ENCODE measurements at places on chromosomes 7 and 10. TPM values are rescaled to one million over a fixed set of nuclear protein-coding genes. Genes with fewer than 3 reads are reported as not detected.

ZDHHC6 gene
- polyA plus RNA-seq, result 76.9 TPM

ANXA8L1 gene
- not detected for polyA plus RNA-seq

ACTR3C gene
- polyA plus RNA-seq, result 8.7 TPM

KLF14 gene
- polyA plus RNA-seq, result 0.47 TPM

RPEL1 gene
- 0.21 TPM for polyA plus RNA-seq

CCL24 gene
- not detected for polyA plus RNA-seq

CDNF gene
- polyA plus RNA-seq, result 5.1 TPM

HNRNPF gene
- polyA plus RNA-seq, result 237 TPM

CCL26 gene
- not detected for polyA plus RNA-seq

RET gene
- polyA plus RNA-seq, result 25.2 TPM

ATOH7 gene
- 1.4 TPM for polyA plus RNA-seq

ABCA13 gene
- 0.70 TPM for polyA plus RNA-seq

PLA2G12B gene
- 9.8 TPM for polyA plus RNA-seq

GPR26 gene
- polyA plus RNA-seq, result not detected

ADAM12 gene
- polyA plus RNA-seq, result 19.7 TPM

ZNF853 gene
- 19.7 TPM for polyA plus RNA-seq

PDE6C gene
- polyA plus RNA-seq, result 1.7 TPM

UTF1 gene
- 0.19 TPM for polyA plus RNA-seq

Data from renal pelvis (tissue), 12 donors.